ENCODE measurements at places on chromosomes 2 and 18.

DNA sequence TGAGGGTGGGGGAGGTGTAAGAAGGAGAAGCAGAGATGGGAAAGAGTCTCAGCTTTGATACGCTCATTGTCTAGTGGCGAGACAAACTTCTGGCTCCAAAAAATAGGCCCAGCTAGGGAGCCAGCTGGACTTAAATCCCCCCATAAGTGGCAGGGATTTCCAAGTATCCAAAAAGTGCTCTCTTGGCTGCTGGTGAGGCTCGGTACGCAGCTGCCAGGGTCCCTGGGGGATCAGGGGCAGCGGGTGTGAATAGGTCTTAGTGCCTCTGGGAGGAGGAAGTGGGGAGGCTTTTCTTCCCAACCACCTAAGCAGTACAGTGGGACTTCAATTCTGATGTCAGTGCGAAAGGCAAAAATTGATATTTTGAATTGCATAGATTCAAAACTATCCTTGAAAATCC is 73.5 kb downstream of the ALK start:
- DNase-seq, result no peak

GRCh38 chr18:68965817-68966216 is 167.9 kb downstream of the CCDC102B start:
- DNase-seq, result no peak

GRCh38 chr2:101803945-101804696 is 106.6 kb downstream of the MAP4K4 start:
- DNase-seq, result no peak

- no peak for DNase-seq
Observed at GRCh38 chr2:208552943-208553342, 146.4 kb downstream of the PTH2R start.

DNA sequence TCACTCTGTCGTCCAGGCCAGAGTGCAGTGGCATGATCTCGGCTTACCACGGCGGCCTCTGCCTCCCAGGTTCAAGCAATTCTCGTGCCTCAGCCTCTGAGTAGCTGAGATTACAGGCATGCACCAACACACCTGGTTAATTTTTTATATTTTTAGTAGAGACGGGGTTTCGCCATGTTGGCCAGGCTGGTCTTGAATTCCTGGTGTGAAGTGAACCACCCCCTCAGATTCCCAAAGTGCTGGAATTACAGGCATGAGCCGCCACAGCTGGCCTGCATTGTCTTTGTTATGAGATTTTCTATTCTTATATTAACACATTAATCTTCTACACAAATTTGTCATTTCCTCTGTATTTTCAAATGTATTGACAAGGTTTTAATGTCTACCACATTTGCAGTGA is 75.2 kb downstream of the SEPTIN10 start:
- DNase-seq, result no peak

DNA sequence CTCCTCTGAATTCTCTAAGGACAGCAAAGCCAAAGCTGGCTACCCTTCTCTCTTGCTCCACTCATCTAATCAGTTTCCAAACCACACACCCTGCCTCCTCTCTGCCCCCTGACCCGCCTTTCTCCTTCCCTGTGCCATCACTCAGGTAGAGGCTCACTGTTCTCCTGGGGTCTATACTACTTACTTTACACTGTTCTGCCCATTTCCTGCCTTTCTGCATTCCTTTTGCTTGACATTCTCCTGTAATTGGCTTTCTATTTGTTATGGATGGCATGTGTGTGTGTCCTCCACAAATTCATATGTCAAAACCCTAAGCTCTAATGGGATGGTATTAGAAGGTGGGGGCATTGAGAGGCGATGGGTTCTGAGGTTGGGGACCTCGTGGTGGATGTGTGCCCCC is 675.2 kb upstream of the ID2 start:
- no peak for DNase-seq

DNA sequence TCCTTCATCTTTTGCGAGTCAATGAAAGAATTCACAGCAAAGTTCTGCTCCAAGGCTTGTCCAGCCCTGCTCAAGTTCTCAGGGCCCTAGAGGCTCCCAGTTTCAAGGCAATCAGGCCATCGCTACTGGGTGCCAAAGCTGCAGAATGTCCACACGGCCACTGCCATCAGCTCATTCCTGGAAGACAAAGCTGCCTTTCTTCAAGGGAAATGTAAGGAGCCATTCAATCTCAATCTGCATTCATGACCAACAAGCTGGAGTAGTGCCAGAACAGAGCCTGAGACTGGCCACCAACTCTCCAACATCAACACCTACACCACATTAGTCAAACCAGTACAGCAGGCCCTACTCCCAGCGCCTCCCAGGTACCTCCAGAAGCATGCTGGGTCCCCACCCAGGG is 202.2 kb downstream of the TCF4 start:
- no peak for DNase-seq

- DNase-seq, result no peak
Observed at GRCh38 chr2:116716444-116716843, 1098.0 kb upstream of the DDX18 start.

DNA sequence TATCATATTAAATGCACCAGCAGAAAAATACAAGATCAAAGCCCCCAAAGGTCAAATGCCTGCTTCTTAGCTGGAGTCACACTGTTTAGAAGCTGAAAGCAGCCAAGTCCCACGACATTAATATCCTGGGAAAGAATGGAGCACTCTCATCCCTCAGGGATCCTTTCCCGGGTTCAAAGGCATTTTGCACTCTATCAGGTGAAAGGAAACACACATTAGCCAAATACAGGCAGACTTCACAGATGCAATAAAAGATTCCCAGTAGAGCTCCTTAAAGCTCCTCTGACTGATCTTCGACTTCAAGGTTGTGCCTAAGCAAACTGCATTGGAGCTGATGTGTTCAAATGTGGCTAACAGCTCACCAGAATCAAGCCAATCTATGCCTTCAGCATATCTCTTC is 158.4 kb downstream of the RNF152 start:
- DNase-seq, result no peak

GRCh38 chr2:240214790-240215675 is 74.6 kb upstream of the OTOS start:
- no peak for DNase-seq

- DNase-seq, result no peak
Observed at GRCh38 chr2:201266629-201267028, 6.3 kb downstream of the CASP8 start.

- no peak for DNase-seq
Observed at GRCh38 chr2:106184394-106184793, 9.7 kb downstream of the UXS1 start.

GRCh38 chr18:57595347-57595746 is 8.8 kb upstream of the FECH start:
- DNase-seq, result no peak

GRCh38 chr2:99420031-99420430 is 69.8 kb downstream of the REV1 start:
- DNase-seq, result no peak

DNA sequence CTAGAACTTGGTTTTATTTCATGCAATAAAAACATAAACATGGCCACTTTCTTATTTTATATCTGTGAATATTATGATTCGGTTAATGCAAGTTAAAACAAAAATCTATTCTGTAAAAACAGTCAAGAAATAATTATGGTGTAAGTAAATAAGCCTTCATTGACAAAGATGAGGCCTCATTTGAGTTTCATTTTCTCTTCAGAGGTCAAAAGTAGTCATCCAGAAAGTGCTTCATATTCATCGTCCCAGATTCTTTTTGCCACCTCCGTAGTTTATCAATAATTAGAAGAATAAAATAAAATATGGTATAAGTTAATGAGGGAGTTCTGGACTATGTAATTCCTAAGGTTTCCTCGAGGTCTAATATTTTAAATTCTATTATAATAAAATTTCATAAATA is 19.4 kb upstream of the HNRNPA3 start:
- DNase-seq, result no peak

DNA sequence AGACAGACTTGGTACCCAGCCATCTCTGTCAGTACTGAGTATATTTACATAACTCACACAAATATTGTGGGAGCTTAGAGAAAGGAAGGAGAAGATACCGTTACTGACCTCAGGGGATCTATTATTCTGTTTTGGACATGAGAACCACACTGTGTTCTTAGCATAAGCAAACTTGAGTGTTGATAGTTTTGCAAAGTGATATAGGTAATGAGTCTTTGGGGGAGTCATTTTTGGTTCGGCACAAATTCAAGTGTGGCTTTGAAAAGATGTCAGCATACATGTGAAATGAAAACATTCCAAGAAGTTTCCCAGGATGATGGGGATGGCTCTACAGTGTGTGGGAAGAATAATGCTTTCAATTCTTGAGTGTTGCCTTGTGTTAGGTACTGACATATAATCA is 24.1 kb downstream of the SMARCAL1 start:
- no peak for DNase-seq

GRCh38 chr2:149438330-149438960 is 108.1 kb downstream of the LYPD6 start:
- no peak for DNase-seq

DNA sequence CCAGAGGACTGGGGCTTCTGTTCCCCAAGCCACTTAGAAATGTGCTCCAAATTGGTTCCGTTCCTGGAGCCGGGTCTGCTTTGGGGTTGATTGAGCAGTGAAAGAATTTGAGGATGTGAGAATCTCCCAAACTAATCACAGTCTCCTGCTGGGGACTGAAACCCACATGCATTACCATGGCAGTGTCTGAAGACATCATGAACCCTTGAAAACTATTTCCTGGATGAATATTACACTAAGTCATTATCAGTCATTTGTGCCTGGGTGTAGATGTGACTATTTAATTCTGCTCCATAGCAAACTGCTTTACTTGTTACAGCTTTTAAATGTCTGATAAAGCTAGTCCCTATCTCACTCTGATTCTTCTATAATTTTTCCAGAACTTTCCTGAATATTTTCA is 27.6 kb downstream of the SPP2 start:
- no peak for DNase-seq

DNA sequence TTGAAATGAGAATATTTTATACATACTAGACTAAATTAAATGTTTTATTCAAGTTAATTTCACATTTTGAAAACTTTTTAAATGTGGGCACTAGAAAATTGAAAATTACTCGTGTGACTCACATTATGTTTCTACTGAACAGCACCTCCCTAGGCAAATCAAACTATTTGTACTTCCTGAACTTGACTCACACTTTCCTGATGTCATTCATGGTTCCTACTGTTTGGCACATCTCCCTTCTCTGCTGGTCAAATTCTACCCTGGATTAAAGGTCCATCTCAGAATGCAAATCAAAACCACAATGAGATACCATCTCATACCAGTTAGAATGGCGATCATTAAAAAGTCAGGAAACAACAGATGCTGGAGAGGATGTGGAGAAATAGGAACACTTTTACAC is 16.7 kb downstream of the LHCGR start:
- DNase-seq, result no peak

GRCh38 chr2:206011018-206011614 is 74.9 kb downstream of the INO80D start:
- no peak for DNase-seq

DNA sequence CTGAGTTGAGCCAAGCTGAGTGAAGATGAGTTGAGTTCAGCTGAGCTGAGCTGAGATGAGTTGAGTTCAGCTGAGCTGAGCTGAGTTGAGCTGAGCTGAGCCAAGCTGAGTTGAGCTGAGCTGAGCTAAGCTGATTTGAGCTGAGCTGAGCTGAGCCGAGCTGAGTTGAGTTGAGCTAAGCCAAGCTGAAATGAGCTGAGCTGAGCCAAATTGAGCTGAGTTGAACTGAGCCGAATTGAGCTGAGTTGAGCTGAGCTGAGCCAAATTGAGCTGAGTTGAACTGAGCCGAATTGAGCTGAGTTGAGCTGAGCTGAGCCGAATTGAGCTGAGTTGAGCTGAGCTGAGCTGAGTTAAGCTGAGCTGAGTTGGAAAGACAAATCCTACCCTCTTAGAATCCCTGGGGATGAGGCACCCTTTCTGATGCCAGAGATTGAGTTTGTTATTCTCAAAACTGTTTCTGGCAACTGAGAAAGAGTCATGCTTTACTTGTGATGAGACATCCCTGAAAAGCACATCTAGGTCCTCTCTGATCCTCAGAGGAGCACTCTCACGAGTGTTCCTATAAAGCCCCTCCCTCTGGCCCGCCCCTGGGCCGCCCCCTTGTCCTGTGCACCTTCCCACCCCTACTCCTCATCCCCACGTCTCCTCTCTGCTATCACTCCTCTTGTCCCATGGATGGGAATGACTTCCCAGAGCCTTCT is 116.5 kb downstream of the MCFD2 start:
- DNase-seq, result no peak
